Frontal cortex (tissue), 4 donors: ENCODE measurements at places on chromosomes 4 and X. TPM values are rescaled to one million over a fixed set of nuclear protein-coding genes. Genes with fewer than 3 reads are reported as not detected.

- DNase-seq = no peak
Measured at GRCh38 chrX:15963858-15964257, 109.2 kb upstream of the AP1S2 start.

LRRC66 gene
- total RNA-seq = 0.41 TPM

GRCh38 chrX:123976706-123977316 lies 15.3 kb downstream of the STAG2 start:
- no peak for DNase-seq

GRCh38 chr4:102642631-102643298 lies 118.0 kb downstream of the MANBA start:
- DNase-seq = no peak

- no peak for DNase-seq
Measured at GRCh38 chr4:112272292-112272691, 13.4 kb downstream of the TIFA start.
